Pulmonary artery endothelial cell (primary cell): ENCODE measurements at places on chromosomes 12 and 14.

DNA sequence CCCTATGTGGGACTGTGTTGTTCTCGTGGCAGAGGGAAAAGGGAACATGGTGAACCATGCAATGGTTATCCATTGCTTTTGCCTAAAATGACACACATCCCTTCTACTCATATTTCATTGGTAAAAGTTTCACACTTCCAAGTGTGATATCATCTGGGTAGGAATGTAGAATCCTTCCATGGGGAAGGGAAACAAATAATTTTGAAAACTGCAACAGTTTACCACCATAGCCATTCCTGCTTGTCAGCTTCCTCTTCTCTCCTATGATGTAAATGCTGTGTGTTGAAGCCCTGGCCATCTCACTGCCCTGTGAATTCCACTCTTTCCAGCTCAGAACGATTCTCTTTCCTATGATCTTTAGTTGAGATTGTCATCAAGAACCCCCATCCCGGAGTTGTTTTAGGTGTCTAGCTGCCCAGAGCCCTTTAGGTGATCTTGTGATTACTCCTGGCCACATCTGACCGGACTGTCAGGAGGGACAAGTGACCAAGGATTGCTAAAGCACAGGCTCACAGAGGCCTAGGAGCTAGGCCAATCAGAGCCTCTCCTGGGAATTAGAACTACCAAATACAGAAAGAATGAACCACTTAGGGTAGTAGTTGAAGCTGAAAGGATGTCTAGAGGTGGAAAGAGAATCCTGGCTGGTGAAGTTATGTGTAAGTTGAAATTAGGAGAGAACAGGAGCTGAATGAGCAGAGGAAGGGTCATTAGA, 84.6 kb downstream of the VCPKMT start:
- no peak for DNase-seq

GRCh38 chr14:54809767-54810166, 92.9 kb downstream of the GCH1 start:
- no peak for DNase-seq

DNA sequence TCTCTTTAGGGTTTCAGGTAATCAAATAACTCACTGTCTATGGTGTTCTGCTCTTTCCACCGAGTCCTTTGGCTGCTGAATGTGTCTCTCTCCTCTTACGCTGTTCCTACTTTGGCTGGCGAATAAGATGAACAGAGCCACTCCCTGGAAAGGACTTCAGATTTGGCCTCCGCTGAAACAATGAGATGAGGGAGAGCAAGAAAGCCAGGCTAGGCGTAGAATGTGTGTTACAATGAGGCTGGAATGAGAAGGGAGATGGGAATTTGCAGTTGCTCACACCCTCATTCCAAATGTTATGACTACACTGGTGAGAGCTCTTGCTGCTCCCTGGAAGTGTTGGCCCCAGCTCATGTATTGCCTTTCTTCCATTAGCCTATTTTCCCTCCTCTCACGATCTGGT, at the start of gene MFAP5:
Gene MFAP5 (minus strand): TSS at position 234 of the 400 bp plus-strand sequence. CDS start 722 bp downstream, outside the sequence.
- no peak for DNase-seq

DNA sequence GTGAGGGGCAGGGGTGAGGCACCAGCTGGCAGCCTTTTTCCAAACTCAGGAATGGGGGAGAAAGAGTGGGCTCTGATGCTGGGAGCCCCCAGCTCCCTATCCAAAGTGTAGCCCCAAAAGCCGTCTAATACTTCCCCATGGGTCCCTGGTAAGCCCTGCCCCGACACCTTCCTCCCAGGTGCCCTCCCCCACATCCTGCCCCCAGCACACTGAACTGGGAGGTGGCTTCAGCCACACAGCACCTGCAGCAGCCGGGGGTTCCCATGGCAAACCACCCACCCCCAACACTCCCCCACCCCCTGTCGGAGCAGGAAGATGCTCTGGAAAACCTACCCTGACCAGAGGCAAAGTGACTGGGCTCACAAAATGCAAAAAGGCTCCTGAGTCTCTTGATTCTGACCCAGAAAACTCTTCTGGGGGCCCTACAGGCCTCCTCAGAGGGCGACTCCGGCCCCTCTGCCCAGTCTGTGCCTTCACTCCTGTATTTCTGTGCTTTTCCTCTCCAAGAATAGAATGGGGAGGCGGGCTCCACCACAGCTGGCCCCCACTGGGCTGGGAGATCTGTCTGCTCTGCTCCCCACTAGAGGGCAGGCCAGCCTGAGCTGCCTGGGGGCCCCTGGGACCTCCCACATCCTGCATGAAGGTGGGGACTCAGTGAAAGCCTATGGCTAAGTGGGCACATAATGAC, 81.6 kb downstream of the ITPK1 start:
- DNase-seq: no peak
